Tibial artery (tissue), 4 donors: ENCODE measurements at places on chromosomes 4 and X.

DNA sequence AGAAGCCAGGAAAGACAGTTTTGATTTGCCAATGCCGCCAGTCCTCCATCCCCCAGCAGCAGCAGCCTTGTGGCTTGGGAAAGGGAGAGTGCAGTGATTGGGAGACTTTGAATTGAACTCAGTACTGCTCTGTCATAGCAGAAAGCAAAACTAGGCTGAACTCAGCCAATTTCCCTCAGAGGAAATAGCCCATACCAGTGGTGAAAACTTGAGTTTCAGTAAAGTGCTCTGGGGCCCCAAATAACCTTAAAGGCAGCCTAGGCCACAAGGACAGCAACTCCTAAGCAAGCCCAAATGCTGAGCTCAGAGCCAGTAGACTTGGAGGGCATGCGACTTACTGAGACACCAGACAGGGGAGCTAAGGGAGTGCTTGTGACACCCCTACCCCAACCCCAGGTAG, 2.0 kb upstream of the PROM1 start:
- no peak for DNase-seq

DNA sequence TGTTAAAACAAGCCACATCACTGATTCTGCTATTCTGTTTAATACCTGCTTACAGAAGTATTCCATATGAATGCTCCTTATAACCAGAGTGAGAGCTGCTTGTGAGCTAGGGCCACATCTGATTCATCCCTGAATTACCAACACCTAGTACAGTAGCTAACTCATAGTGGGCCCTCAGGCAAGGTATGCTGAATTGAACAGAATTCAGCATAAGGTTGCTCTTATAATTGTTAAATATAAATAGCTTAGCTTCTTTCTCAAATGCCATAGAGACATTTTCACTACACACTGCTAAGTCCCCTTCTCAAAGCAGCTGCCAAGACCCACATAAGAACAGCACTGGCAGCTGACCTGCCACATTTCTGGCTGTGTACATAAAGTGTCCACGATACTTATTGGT, 27.0 kb upstream of the MCF2 start:
- DNase-seq: no peak

DNA sequence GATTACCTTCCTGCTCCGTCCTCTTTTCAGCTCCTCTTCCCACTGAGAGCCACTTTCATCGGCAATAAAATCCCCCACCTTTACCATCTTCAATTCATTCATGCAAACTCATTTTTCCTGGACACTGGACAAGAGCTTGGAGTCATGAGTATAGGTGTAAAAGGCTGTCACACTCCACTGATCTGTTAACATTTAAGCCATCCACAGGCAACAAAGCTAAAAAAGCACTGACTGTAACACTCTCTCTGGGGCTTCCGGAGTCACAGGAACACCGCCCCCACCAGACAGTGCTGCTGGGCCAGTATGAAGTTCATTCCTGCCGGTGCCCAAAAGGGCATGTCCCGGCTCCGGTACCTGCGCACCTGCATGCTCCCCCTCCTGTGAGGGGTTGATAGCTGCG, 38.5 kb downstream of the MAGEB5 start:
- DNase-seq: no peak

DNA sequence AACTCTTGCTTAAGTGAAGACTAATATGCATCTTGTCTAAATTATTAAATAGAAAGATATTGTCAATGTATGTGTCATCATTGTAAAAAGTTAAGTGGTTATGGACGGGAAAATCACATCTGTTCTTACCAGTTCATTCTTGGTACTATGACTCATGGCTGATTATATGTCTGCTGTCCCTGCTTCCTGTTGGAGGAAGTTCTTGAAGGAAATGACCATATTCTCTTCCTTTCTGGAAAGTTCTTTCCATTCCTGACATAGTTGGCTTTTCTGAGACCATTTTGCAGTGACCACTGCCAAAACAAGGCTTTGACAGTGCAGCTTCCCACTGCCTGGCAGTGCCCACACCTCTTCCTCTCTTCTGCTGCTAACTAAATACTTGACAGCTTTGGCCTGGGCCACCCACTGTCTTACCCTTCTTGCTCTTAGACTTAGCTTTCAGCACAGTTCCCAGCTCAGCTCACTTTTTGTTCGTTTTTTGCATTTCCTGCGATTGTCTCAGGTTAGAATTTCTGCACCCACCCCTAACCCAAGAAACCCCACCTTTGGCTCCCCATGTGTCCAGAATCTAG, 13.2 kb upstream of the CLDN24 start:
- DNase-seq: no peak

DNA sequence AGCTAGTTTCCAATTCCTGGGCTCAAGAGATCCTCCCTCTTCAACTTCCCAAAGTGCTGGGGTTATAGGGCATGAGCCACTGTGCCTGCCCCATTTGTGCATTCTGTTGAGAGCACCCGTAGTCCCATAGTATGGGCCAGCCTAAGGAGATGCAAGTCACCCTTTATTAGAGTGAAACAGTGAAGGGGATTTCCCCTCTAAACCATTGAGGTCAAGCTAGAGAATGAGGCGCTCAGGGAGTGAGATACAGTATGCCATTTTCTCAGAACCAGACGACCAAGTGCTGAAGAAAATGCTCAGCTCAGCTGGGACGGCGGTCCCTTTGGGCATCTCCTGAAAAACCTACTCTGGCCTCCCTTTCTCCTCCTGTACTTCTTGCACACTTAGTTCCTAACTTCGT, 18.7 kb downstream of the RNF4 start:
- no peak for DNase-seq

GRCh38 chr4:89263265-89263664, 44.3 kb downstream of the GPRIN3 start:
- DNase-seq: no peak

GRCh38 chrX:129945131-129945530, 37.3 kb upstream of the BCORL1 start:
- DNase-seq: no peak

GRCh38 chrX:73855546-73855945, 292.5 kb downstream of the CHIC1 start:
- no peak for DNase-seq

- no peak for DNase-seq
Measured at GRCh38 chrX:17412692-17413091, 37.7 kb downstream of the NHS start.

DNA sequence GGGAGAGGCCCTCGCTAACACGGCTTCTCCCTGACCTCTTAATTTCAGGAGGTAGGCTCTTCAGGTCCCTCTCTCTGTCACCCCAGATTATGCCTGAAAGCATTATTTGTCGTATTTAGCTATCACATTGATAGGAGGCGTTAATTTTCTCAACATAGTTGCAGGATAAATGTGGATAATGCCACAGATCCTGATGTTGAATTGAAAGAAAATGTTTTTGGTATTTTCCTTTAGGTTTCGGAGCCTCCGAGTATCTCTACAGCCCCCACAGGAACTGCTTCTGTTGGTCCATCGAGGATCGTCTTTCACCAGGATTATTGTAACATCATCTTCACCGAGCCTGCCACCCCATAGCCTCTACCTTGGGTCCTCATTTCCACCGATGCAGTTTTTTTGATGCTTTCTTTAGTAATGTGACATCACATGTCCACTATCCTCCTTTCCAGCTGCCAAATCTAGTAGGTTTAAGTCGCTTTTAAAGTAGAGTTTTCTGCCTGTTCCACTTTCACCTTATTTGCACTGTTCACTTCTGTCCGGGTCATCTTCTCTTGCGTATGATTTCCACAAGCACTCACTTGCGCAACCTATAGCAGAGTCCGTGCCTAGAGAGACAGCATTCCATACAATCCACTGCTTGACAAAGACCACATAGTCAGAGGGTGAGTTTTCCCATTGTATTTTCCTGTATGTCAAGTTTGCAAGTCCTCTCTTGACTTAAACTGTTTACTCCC, 665 bp downstream of the TIGD2 start:
- DNase-seq: no peak

GRCh38 chr4:7673121-7673520, 238.4 kb upstream of the PSAPL1 start:
- DNase-seq: no peak

GRCh38 chr4:1786544-1787362, 6.3 kb upstream of the FGFR3 start:
- no peak for DNase-seq

- DNase-seq: no peak
Measured at GRCh38 chr4:141126769-141127168, 6.5 kb downstream of the RNF150 start.

GRCh38 chrX:81201671-81202455, at the start of the genes HMGN5 and SH3BGRL:
TSS of gene HMGN5 (minus strand) at chrX:81201913. CDS start at chrX:81121549, 80,364 bp downstream.
TSS of gene SH3BGRL (plus strand) at chrX:81202102. CDS start at chrX:81202201, 99 bp downstream.
- peak; percentile 85 for DNase-seq

DNA sequence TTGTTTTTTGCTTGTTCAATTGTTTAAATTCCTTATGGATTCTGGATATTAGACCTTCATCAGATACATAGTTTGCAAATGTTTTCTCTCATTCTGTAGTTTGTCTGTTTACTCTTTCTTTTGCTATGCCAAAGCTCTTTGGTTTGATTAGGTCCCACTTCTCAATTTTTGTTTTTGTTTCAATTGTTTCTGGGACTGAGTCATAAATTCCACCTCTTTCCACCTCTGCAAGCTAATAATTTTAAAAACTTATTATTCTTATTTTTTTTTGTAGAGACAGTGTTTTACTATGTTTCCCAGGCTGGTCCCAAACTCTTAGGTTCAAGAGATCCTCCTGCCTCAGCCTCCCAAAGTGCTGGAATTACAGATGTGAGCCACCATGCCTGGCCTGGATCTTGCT, 226.8 kb upstream of the GPRIN3 start:
- DNase-seq: no peak

GRCh38 chrX:95733426-95733825, 951.2 kb upstream of the DIAPH2 start:
- no peak for DNase-seq

DNA sequence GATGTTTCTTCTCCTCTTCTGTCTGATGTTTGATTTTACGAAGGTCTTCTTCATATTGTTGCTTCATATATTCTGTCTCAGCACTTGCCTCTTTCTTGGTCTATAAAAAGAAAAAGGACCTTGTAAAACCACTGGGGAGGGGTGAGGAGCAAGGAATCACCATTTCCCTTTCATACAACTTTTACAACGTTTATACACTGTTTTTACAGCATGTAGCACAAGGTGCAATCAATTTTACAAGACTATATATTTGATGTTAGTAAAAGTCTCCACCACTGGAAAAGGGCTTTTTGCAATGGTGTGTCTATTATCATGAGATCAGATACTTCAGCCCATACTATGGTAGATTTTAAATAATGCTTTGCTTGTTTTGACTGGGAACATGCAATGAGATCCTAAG, 76.3 kb downstream of the FAM184B start:
- DNase-seq: no peak

- DNase-seq: no peak
Measured at GRCh38 chr4:105067431-105067830, 79.2 kb upstream of the TET2 start.

DNA sequence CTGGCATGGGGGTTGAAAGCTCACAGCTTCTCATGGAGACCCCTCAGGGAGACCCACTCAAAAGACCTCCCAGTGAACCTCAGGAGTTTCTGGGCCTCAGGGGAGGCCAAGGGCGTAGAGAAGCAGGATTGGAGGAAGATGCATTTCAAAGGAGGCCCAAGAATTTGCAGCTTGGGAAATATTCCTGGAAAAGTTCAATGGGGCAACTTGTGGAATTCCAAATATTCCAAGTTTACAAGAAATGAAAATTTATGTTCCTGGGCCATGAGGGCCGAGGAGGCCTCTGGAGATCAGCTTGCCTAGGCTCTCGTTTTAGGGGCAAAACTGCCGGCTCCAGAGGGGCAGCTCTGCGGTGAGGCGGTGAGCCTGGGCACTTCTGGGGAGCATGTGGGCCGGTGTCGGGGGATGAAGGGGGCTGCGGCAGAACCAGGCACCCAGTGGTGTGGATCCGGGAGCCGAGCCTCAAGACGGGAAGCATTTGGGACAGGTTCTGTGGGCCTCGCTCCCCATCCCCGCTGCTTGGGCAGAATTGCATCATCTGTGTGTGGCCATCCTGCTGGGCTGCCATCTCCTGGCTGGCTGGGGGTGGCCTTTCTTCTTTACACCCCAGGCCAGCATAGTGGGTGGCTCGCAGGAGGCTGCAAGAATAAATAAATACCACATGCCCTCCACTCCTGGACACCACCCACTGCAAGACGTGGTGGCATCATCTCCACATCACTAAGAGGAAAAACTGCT, 54.6 kb upstream of the GPR78 start:
- no peak for DNase-seq

GRCh38 chr4:123919576-123920098, 523.0 kb downstream of the SPRY1 start:
- no peak for DNase-seq

DNA sequence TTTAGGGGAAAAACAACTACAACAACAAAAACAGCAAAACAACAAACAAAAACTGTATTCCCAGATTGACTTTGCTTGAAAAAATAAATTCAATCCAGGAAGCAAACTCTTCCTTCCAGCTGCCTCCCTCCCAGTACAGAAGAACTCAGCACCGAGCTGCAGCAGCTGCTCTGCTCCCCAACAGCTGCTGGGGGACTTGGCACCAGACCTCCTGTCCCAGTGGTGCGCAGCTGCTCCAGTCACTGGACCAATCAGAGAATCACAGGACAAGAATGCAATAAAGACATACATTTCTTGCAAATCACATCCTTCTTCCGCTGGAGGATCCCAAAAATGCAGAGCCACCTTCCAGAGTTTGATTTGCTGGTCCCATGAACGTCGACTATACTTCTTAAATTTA, 11.8 kb upstream of the FAM53A start:
- no peak for DNase-seq

GRCh38 chr4:151407466-151408379, 1.3 kb upstream of the FHIP1A start:
- DNase-seq: peak; percentile 26

DNA sequence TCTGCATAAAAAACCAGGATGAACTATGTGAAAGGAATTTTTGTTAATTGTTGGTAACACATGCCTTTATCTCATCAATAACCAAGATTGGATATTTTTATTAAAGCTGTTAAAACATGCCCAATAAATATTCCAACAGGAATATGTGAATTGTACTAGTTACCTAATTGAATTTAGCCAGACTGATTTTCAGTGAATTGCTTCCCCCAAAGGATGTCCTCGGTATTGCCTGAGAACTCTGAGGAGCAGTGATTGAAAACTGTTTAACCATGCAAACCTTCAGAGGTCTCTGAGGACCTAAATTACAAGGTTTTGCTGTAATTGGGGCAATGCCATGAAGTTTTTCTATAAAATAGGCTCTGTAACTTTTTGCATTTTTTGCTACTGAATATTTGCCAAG, 66.6 kb downstream of the BLTP1 start:
- DNase-seq: no peak

GRCh38 chr4:102868153-102868780, 525 bp upstream of the CISD2 start:
- peak; percentile 68 for DNase-seq

GRCh38 chr4:14877246-14878225, 124.7 kb upstream of the CPEB2 start:
- DNase-seq: no peak

DNA sequence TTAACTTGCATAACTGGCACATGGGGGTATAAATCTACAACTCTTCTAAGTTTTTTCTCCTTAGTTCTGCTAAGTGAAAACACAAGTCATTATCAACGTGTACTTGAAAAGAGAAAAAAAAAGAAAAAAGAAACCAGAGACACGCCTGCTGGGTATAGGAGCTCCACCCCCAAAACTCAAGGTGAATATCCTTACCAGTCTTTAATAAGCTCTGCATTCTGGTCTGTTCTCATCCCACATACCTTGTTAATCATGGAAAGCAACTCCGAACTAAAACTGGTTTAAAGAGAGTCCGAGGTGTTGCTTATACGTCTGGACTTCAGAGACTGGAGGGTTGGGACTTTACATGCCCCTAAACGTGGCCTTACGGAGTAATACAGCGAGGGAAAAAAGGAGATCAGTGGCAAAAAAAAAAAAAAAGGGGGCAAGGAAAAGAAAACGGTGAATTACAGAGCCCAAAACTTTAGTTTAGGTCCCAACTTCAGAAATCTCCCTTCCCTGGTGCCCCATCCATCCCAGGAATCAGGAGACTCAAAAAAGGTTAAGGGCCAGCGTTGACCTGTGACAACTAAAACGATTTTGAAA, 1.0 kb downstream of the PGRMC2 start:
- DNase-seq: no peak
